ENCODE measurements at places on chromosomes 2 and 18. TPM values are rescaled to one million over a fixed set of nuclear protein-coding genes. Genes with fewer than 3 reads are reported as not detected.

The GBX2 gene
- total RNA-seq = not detected

The PAX3 gene
- not detected for total RNA-seq

The NXPH2 gene
- total RNA-seq = 0.28 TPM

The PLEKHM3 gene
- total RNA-seq = 11.5 TPM

The UGT1A4 gene
- not detected for total RNA-seq

The CFAP65 gene
- total RNA-seq = not detected

The ARMC9 gene
- 44.8 TPM for total RNA-seq

The UGT1A10 gene
- not detected for total RNA-seq

The FAM161A gene
- total RNA-seq = 2.5 TPM

The ARHGAP15 gene
- not detected for total RNA-seq

The C2orf78 gene
- total RNA-seq = not detected

The SRD5A2 gene
- not detected for total RNA-seq

The CCT7 gene
- total RNA-seq = 304 TPM

The CIB4 gene
- total RNA-seq = not detected

The VIT gene
- total RNA-seq = 0.85 TPM

The STARD6 gene
- 0.28 TPM for total RNA-seq
